Ascending aorta (tissue), 2 donors: ENCODE measurements at places on chromosomes 7 and 10. TPM values are rescaled to one million over a fixed set of nuclear protein-coding genes. Genes with fewer than 3 reads are reported as not detected.

POU6F2 gene
- total RNA-seq: not detected

ITIH5 gene
- total RNA-seq: 19.4 TPM

CCDC3 gene
- 86.0 TPM for total RNA-seq

ADAM22 gene
- total RNA-seq: 0.85 TPM

CTAGE4 gene
- total RNA-seq: not detected

ZNF727 gene
- not detected for total RNA-seq

RBM48 gene
- total RNA-seq: 2.2 TPM

ZNF853 gene
- total RNA-seq: 12.2 TPM

PVRIG gene
- total RNA-seq: 27.8 TPM

GRCh38 chr10:74575912-74576311 lies 250.5 kb upstream of the KAT6B start:
- no peak for DNase-seq

DNA sequence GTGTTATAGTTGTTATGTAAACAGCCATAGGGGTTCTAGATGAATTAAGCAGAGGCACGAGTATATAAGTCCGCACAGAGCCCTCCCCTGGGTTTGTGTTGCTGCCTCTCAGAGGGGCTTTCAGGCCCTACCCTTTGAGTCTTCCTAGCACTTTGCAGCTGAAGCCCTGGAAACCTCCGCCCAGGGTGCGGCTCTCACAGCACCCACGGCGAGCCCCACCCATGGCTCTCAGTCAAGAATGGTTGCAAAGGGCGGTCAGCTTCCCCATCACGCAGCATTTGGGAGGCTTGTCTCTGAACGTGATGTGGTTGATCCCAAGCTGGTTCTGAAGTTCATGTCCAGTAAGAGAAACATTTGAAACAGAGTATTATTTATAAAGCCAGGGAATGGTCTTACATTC lies 18.8 kb upstream of the INSIG1 start:
- no peak for DNase-seq

DNA sequence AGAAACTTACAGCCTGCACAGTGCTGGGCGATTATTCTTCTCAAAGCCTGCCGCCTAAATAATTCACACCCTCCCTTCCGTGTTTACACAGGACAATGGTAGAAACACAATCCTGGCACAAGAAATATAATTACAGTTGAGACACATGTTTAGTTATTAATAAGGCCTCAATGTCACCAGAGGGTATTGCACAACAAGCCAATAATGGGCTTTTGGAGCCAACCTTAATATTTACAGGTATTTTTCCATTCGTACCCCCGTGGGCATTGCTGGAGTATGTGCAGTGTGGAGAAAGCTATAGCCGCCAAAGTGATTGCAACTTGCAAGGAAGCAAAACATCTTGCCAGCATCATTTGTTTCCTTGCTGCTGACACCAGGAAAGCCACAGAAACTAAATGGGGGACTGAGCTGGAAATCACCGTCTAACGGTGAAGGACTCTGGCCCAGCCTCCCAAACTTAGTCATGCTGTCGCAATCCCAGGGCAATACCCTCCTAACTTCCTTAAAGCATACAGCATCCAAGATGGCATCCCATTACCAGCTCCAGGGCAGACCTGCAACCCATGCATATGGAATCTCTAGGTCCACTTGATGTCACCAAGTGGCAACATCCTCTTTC lies 8.6 kb downstream of the CALN1 start:
- no peak for DNase-seq

GRCh38 chr7:80105701-80106408 lies 28.8 kb upstream of the GNAI1 start:
- DNase-seq: no peak

DNA sequence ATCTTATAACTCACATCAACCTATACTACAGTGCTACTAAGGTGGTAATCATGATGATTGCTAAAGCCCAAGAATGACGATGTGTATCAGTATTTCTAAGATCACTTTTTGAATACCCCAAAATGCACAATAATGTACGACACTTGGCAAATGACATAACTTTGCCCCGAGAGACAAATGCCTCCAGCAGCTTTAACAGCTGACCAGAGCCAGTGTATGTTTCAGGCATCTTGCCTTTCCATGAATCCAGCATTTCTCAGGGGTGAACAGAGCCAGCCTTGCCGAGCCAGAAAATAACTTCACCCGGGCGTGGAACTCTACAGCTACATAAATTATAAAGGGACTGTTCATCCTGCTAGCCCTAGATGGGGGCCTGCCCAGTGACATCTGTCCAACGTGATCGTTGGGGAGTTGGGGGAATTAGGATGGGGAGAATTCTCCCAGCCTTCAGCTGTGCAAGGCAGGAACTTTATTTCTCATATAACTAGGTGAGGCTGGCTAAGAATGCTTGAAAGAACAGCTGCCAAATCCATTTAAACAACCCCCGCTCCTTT lies 1.8 kb downstream of the IGFBP3 start:
- DNase-seq: no peak

DNA sequence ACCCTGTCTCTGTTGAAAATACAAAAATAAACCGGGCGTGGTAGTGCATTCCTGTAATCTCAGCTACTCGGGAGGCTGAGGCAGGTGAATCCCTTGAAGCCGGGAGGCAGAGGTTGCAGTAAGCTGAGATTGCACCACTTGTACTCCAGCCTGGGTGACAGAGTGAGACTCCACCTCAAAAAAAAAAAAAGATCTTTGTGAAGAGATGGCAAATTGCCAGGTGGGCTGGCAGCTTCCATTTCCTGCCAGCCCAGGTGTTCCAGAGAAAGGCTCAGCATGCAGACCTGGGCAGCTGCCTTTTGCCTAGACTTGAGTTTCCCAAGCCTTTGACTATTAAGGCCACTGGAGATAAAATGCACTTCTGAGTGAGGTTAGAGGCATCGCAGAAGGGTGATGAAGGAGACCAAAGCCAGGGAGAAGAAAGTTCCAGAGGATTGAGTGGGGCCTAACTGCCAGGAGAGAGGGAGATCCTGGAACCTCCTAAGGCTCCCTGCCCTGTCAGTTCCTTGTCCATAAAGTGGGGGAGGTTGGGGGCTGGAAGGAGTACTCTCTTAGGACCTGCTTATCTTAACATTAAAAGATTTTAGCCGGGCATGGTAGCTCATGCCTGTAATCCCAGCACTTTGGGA lies 10.0 kb upstream of the DDIT4 start:
- DNase-seq: no peak

DNA sequence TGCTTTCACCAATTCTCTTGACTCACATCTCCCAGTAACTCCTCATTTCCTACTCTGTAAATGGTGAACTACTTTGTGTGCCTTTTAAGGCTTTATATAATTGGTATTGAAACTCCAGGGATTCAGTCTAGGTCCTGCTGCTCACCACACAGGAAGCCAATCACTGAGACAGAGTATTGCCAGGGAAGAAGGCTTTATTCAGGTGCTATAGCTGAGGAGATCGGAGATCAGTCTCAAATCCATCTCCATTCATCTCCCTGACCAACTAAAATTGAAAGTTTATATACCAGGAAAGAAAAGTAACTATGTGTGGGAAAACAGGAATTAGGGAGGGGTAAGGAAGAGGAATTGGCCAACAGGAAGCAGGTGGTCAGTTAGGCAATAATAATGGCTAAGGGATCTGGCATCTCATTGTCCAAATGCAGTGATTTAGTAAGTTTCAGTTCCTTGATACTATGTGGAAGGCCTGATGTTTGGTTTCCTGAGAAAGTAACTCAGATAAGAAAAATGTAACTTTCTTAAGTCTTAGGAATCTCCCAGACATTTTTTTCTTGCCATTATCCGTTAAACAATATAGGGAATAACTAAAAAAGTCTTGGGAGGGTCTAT lies 10.2 kb upstream of the SDHAF3 start:
- no peak for DNase-seq

- DNase-seq: no peak
Observed at GRCh38 chr7:149568218-149568617, 70.6 kb upstream of the ZNF746 start.
